Right atrium auricular region (tissue), 2 donors: ENCODE measurements at places on chromosomes 4 and X. TPM values are rescaled to one million over a fixed set of nuclear protein-coding genes. Genes with fewer than 3 reads are reported as not detected.

Gene CSN1S1
- not detected for total RNA-seq

Gene MAP7D2
- 0.24 TPM for total RNA-seq

Gene TSC22D3
- 184 TPM for total RNA-seq

Gene DCAF8L2
- total RNA-seq: not detected

Gene TENT5D
- total RNA-seq: not detected

Gene ZNF518B
- 36.0 TPM for total RNA-seq

Gene FGF5
- total RNA-seq: 0.07 TPM

Gene MAGEA2B
- total RNA-seq: not detected

Gene MSANTD1
- total RNA-seq: not detected

Gene SPARCL1
- 501 TPM for total RNA-seq

Gene COPS4
- 55.2 TPM for total RNA-seq

Gene NXF2
- not detected for total RNA-seq

Gene SPACA5
- total RNA-seq: not detected

Gene UGT2B15
- total RNA-seq: not detected

Gene BTC
- 0.12 TPM for total RNA-seq

Gene FRMPD4
- 1.3 TPM for total RNA-seq

Gene HEPH
- 61.5 TPM for total RNA-seq

Gene RTL3
- 0.55 TPM for total RNA-seq

Gene SULT1B1
- 1.5 TPM for total RNA-seq

Gene MRPL1
- 17.4 TPM for total RNA-seq

Gene CENPE
- 0.16 TPM for total RNA-seq

Gene IL21
- total RNA-seq: not detected

Gene DCAF4L1
- not detected for total RNA-seq

Gene NPY2R
- not detected for total RNA-seq

Gene SPANXN4
- not detected for total RNA-seq

Gene NKX6-1
- total RNA-seq: not detected

Gene NAAA
- 39.5 TPM for total RNA-seq

Gene FRG1
- total RNA-seq: 28.7 TPM

Gene TMPRSS11F
- total RNA-seq: not detected

Gene TRPC3
- total RNA-seq: 0.15 TPM

Gene LNX1
- 8.9 TPM for total RNA-seq

Gene PRRG3
- 1.7 TPM for total RNA-seq

Gene FSTL5
- total RNA-seq: not detected

Gene PABPC5
- 2.8 TPM for total RNA-seq

Gene CCDC120
- 2.2 TPM for total RNA-seq

Gene USP9X
- total RNA-seq: 65.1 TPM

Gene ARSJ
- total RNA-seq: 5.6 TPM

Gene AKAP14
- total RNA-seq: not detected

Gene TCEAL6
- total RNA-seq: not detected

Gene XPNPEP2
- 2.0 TPM for total RNA-seq

Gene MAGEB1
- total RNA-seq: not detected

Gene AKAP4
- total RNA-seq: not detected

Gene NUDT10
- total RNA-seq: 0.79 TPM

Gene PPEF1
- 0.78 TPM for total RNA-seq

Gene CT45A3
- not detected for total RNA-seq

Gene TRIM60
- not detected for total RNA-seq

Gene PLA2G12A
- total RNA-seq: 56.4 TPM

Gene FAM9B
- total RNA-seq: not detected

Gene DKK2
- total RNA-seq: 4.1 TPM

Gene NAA11
- total RNA-seq: not detected

Gene TLR3
- 3.0 TPM for total RNA-seq

Gene CABS1
- not detected for total RNA-seq

Gene MED14
- total RNA-seq: 22.1 TPM

Gene AMELX
- not detected for total RNA-seq

Gene SOX3
- not detected for total RNA-seq

Gene NOP14
- 12.2 TPM for total RNA-seq

Gene ASB12
- total RNA-seq: 0.85 TPM
